ENCODE measurements at places on chromosomes 7 and 10. TPM values are rescaled to one million over a fixed set of nuclear protein-coding genes. Genes with fewer than 3 reads are reported as not detected.

Gene PRPS1L1
- not detected for polyA plus RNA-seq

Gene CALD1
- polyA plus RNA-seq: 16.8 TPM

Gene MET
- polyA plus RNA-seq: 5.9 TPM

Gene NUTM2A
- polyA plus RNA-seq: 1.4 TPM

Gene CFAP43
- 0.11 TPM for polyA plus RNA-seq

Gene POP7
- polyA plus RNA-seq: 74.1 TPM

Gene BEND7
- polyA plus RNA-seq: 6.1 TPM

Gene HOXA6
- 3.2 TPM for polyA plus RNA-seq

Gene ZPBP
- not detected for polyA plus RNA-seq

Gene SLC18A3
- polyA plus RNA-seq: not detected

DNA sequence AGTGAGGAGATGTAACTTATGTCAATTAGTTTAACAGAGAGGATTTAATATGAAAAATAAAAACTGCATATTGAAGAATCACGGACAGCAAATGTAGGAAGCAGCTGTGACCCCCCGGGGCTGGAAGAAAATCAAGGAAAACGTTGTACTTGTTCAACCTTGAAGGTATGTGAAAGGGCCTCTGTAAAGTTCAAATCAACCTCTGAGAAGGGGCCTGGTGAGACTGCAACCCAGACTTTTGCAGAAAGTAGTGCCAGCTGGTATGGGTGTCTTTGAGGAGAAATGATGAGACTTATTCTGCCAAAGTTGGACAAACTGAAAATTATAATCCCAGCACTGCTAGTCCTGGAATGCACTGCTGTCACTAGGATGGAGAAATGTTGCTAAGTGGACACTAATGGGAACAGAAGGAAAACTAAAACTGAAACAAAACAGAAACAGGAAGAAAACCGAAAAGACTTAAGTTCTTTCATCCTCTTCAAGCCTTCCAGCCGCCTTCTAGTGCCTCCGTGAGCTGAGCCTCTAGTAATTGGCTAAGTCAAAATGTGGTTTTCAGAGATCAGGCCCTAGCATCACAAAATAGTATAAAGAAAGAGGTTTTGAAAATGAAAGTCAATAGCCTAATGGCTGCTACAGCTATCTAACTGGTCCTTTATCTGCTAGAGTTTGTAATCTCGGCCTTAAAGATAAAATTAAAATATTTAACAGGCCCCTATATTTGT, 253.7 kb upstream of the SORCS1 start:
- DNase-seq: no peak

DNA sequence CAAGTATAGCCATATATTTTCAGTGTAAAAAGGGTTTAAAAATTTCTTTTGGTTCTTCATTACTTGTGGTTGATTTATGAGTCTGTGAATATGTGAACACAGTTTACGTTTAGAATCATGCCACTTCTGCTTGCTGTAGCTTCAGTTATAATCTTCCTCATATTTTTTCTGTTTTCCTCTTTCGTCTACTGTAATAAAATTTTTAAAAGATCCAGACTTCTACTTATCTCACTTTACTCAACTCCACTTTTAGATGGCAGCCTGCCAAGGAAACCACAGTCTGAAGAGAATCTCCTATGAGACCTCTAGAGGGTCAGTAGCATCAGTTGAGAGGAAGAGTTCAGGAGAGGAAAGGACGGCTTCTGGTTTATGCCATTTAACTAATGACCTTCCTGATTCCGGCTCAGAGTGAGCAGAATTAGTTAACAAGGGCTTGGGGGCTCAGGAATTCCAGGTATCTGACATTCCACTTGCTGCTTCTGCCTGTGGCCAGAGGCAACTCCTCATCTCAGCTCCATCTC, 21.4 kb downstream of the CREB5 start:
- no peak for DNase-seq

GRCh38 chr7:151699928-151700319, 177.0 kb downstream of the PRKAG2 start:
- DNase-seq: no peak

GRCh38 chr7:131652934-131653333, 96.5 kb upstream of the PODXL start:
- DNase-seq: no peak

DNA sequence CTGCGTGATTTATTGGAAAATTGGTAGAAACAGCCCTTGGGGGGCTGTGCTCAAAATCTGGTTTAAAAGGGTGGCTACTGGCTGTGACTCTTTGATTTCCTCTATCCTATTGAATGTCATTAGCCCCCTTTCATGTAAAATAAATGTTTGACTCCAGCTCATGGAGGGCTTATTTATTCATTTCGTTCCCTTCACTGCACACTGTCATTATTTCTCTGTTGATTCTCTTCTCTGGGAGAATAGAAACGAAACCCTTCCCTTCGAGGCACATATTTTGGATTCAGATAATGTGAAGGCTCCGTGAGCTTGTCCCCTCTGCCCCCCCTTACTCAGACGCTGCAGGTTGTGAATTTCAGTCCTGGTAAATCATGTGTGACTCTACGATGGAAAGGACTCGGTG, 203.9 kb upstream of the GPR26 start:
- no peak for DNase-seq

DNA sequence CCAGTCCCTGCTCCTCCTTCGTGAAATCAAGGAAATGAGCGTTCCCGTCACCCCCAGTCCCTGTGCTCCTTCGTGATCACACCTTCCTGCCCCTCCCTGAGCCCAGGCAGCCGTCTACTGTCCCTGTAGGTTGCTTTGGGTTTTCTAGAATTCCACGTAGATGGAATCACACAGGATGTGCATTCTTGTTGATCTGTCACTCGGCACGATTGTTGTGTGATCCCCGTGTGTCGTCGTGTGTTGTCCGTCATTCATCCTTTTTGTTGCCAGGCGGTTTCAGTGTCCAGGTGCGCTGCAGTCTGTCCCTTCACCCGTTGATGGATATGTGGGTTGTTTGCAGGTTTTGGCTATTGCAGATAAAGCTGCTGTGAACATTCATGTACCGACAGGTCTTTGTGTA, 9.4 kb downstream of the MTG1 start:
- DNase-seq: no peak

DNA sequence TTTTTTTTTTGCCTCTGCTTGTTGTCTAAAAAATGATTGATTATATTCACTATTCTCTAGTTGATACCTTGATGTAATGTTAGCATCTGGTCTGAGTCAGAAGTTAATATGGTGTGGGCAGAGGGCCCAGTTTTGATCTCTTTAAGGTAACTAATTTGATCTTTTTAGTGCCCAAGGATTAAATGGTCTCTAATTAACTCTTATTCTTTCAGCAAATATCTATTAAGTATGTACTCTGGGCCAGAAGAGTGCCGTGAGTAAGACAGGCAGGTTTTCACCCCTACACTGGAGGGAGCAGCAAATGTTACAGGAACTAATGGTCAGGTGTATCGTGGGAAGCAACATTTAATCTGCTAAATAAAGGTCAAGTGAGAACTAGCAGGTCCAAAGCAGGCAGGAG, 144.6 kb upstream of the COL1A2 start:
- DNase-seq: no peak

DNA sequence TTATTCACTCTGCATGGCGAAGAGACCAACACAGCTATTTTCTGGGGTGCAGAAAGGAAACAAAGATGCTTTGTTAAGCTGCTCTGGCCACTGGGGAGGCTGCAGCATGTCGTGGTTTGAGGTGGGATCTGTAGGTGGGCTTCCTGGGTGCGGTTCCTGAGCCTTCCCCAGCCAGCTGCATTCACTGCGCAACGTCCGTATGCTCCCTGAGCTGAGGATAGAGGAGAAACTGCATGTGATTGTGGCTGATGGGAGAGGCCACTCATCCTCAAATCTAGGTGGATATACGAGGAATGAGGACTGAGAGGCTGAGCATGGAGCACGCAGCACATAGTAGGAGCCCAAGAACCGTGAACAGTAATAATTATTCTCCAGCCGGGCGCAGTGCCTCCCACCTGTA, 9.9 kb upstream of the DNAAF5 start:
- no peak for DNase-seq

- DNase-seq: no peak
Observed at GRCh38 chr7:155326385-155326784, 28.7 kb downstream of the INSIG1 start.

GRCh38 chr7:151289891-151290290, 41.4 kb upstream of the SMARCD3 start:
- no peak for DNase-seq

DNA sequence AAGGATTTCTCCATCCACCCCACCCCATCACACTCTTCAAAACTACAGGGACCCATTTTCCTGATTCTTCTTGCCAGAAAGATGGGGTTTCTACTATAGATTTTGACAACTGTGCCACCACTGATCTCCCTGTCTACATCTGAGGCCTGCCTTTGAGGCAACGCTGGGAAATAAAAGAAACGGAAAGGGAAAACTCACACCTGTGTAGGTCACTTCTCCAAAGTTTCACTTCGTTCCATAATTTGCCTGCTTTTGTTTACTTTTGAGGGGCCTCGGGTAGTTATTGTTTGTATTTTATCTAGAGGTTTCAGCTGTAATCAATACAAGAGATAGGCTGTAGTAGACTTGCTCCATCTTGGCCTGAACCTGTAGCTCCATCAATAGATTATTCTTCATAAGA, 56.1 kb downstream of the RAPGEF5 start:
- no peak for DNase-seq
